NCI-H446 treated with DMSO at 0.1 percent for 48 hours (cell line): ENCODE measurements at places on chromosomes 7 and 10.

GRCh38 chr7:44994877-44995554 is 5.0 kb upstream of the CCM2 start:
- no peak for DNase-seq

GRCh38 chr10:117726596-117727295 is 184.2 kb downstream of the EMX2 start:
- DNase-seq: no peak

DNA sequence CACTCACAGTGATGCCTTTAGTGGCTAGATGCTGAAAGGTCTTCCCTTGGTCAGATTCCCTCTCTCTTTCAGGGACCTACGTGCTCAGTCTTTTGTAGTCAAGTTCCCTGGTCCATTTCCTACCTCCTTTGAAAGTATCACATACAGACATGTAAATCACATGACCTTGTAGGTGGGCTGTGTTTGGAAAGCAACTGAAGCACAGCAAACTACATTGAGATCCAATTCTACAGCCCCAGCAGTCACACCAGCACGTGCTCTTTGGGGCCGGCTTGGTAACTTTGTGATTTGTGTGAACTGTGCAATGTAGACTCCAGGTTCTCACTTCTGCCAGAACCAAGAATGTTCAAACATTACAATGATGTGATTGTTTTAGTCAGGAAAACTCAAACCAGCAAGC is 89.7 kb upstream of the PLPP4 start:
- DNase-seq: no peak

GRCh38 chr7:32948202-32948601 is 9.0 kb upstream of the FKBP9 start:
- DNase-seq: no peak

DNA sequence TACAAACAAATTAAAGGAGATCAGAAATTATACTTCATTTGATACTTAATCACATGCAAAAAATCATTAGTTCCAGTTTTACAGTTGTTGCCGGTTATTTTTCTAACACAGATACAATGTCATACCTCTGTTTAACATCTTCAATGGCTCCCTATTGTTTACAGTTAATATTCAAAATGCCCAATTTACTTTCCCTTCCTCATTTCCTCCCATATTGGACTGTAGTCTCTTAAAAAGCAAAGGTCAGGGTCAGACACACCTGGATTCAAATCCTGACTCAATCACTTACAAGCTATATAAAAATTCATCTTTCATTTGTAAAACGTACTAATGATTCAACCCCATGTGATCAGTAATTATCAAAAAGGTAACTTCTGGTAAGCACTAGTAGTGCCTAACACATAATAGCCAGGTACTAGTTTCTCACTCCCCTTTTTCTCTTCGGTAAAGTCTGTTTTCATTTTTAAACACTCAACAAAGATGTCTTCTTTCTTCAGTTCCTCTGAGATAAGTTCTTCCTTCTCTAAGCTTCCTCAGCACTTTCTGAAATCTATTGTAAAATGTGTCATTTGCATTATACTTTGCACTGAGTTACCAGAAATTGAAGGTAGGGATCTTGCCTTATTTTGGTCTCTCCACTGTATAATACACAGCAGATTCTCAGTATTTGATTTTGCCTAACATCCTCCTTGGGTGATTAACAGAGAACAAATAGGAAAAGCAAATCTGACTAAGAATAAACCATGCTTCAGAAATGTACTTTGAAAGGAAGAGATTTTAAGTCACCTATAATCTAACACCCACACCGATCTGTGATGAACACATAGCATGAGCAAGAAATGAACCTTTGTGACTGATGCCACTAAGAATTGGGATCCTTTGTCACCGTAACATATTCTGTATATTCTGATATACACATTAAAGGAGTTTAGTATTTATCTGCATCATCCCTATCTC is 16.1 kb downstream of the KMT2C start:
- no peak for DNase-seq

- peak; percentile 17 for DNase-seq
These were observed 181.5 kb downstream of the EXOC4 start for GRCh38 chr7:133434246-133434865.

- peak; percentile 82 for DNase-seq
These were observed 479 bp downstream of the PNPLA8 start for GRCh38 chr7:108525327-108525984.

GRCh38 chr10:69955897-69956740 is 96.5 kb upstream of the MACROH2A2 start:
- no peak for DNase-seq
